Non-pigmented ciliary epithelial cell (primary cell): ENCODE measurements at places on chromosomes 7 and 10.
A peak's percentile ranks its signal among the peaks of the same experiment; 100 is the strongest.

DNA sequence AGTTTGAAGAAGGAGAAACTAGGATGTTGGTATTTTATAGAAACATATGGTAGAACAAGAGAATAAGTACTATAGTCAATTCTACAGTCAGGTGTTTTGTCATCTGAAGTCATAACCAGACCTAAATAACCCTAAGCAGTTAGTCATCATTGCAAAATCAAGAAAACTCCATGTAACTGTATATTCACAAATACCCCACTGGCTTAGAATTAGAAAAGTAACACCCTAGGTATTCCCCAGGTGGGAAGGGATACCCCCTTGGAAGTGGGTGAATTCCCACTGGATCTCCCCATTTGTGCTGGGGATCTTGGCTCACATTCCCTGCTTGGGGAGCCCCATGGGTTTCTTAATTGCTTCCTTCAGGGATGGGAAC, 45.9 kb upstream of the ITGB8 start:
- no peak for DNase-seq

- DNase-seq = no peak
Measured at GRCh38 chr10:113823389-113823788, 30.5 kb downstream of the DCLRE1A start.

- DNase-seq = peak; percentile 32
Measured at GRCh38 chr7:38102507-38102906, 75.5 kb upstream of the STARD3NL start.

- DNase-seq = no peak
Measured at GRCh38 chr10:3904419-3904960, 119.5 kb upstream of the KLF6 start.

GRCh38 chr7:128389618-128390329, 20.0 kb downstream of the IMPDH1 start:
- no peak for DNase-seq

DNA sequence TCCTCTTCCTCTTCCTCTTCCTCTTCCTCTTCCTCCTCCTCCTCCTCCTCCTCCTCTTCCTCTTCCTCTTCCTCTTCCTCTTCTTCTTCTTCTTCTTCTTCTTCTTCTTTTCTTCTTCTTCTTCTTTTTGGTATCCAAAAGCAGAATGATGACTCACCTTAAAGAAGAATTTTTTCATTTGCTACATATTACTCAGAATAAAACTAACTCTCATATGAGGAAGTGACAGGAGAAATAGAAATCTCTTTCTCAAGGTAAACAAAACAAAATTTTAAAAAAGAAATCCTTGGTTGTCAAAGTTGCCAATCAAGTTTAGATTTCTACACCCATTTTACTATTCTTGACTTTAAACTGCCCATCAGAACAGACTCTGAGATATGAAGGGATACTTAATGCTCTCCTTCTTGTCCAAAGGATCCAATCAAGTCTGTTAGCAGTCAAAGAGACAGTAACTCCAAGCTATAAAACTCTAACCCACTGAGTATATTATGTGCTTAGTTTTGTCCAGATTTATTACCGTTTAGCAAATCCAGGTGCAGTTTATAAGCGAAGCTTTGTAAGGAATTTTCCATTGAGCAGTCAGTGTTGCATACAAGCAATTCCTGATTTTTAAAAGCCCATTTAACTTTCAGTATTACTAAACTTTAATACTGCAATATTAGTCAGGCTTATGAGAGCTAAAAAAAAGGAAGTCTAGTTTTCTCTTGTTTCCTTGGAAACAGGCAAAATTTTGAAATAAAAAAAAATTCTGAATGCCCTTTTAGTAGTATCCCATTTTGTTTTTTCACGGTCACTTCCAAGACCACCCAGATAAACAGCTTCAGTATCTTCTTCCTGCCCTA, 43.1 kb upstream of the SNX13 start:
- no peak for DNase-seq

DNA sequence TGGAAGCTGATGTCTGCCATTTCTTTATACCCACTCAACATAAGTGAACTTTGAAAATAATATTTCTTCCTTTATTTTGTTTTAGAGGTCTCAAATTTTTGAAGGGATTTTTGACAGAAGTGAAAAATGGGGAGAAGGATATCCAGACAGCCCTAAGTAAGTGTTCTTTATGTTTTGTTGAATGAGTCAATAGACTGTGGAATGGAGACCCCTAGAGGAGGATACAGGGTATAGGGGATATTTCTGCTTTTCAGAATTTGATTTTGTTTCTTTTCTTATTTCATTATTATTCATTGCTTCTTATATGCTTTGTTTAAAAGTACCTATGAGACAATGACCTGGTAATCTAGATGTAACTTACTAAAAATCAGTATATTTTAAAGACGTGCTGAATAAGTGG, 34.4 kb downstream of the PLEKHA8 start:
- no peak for DNase-seq

DNA sequence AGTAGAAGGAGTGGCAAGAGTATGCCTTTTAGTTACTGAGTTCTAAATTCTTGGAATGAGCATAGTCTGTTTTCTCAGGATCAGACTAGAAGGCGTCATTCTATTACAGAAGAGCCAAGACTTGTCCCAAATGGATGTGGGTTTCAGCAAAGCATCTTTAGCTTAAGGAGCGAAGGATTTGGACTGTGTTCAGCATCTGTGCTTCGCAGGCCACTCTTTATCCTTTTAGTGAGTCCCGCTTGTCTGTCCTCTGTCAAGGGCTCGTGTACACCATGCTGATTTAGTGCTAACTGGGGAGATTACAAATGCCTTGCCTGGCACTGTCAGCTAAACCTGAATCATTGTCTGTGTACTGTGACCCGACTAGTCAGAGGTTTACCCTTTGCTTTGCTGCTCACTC, 465.7 kb downstream of the AUTS2 start:
- DNase-seq = no peak

- no peak for DNase-seq
Measured at GRCh38 chr7:93051660-93052059, 66.1 kb downstream of the SAMD9 start.

DNA sequence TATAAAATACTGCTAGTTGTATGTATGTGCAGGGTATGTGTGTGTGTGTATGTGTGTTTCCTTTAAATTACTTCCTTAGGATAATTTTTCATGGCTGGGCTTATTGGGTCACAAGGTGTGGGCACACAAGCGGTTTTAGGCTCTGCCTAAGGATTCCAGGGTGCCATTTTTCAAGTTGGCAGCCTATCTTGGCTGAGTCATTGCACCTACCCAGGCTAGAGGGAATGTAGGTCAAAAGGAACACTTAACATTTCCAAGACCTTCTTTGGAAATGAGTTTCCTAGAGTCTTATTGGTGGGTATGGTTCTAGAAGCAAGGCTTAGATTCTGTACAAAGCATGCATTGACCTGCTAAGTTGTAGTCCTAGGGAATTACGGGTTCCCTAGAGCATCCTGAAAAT, 642.1 kb downstream of the LRMDA start:
- DNase-seq = no peak

GRCh38 chr10:6776170-6776569, 196.1 kb upstream of the PRKCQ start:
- no peak for DNase-seq

DNA sequence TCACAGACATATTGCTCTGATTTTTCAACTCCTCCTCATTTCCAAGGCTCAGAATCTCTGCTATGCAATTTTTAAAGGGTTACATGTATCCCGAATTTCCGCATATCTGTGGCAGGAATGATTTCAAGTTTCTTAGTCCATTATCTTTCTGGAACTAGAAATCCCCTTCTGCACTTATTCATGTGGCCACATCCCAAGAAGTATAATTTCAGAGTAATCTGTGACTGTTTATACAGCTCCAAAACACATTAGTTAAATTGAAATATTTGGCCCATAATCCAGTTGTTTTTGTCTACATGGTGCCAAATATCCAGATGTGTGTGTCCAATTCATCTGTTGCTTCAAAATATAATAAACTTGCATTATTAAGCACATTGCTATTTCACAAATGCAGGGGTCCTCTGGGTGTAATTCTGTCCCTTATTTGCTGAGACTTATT, 271.2 kb downstream of the ARHGAP12 start:
- DNase-seq = no peak

DNA sequence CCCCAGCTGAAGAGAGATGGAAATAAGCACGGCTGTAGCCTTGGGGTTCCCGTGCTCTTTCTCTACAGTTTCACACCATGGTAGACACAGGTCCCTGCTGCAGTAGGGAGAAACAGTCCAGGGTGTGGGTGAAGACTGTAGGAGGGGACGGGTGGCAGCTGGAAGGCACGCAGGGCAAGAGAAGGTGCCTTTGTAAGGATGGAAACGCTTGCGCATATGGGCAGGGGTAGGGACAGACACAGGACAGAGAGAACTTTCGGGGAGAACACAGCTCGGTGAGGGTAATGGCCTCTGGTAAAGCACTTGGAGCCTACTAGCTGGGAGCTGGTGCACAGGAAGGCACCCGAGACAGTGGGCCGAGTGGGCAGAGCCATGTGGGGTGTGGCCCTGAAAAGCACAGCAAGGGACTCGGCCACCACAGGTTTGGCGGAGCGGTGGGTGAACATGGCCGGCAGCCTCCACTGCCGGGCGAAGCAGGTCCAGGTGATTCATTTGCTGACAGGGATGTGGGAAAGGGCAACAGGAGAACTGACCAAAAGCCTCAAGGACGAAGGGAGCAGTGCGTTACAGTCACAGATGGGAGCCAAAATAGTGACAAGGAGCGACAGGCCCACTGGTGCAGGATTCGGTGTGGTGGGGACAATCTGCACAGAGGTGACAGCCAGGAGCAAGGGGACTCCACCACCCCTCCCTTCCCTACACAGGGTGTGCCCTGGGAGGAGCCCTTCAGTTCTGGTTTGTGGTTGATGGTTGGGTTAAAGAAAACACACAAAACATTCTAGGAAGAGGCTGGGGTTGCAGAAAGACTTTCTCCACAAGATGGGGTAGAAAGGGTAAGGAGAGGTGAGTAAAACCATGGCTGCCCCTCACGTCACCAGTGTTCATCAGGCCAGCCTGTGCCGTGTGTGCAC, 97.1 kb downstream of the VOPP1 start:
- DNase-seq = no peak

- DNase-seq = no peak
Measured at GRCh38 chr10:11301571-11302111, 284.0 kb downstream of the CELF2 start.

DNA sequence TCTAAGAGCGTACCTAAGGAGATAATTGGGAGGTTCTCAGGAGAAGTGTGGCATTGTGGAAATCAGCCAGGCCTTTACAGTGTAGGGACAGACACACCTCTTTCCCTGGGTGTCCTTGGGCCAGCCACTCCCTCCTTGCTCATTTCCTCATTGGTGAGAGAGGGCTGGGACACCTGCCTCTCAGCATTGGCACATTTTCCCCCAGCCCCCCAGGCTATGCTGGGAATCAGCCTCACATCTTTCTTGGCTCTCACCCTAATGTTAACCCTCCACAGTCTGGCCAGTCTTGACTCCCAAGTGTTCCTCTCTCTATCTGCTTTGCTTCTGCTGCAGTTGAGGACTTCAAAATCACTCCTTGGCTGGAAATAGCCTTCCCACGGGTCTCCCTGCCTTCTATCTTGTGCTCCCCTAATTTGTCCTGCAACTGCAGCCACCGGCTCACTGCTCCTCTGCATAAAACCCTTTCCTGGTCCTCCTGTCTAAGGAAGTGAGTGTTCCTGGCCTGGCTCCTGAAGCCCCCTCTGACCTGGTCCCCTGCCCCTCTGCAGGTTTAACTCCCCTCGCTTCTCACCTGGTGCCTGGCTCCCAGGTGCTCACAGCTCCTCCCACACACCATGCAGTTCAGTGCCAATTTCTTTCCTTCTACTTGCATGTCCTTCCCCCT, 15.8 kb downstream of the TBXAS1 start:
- no peak for DNase-seq

DNA sequence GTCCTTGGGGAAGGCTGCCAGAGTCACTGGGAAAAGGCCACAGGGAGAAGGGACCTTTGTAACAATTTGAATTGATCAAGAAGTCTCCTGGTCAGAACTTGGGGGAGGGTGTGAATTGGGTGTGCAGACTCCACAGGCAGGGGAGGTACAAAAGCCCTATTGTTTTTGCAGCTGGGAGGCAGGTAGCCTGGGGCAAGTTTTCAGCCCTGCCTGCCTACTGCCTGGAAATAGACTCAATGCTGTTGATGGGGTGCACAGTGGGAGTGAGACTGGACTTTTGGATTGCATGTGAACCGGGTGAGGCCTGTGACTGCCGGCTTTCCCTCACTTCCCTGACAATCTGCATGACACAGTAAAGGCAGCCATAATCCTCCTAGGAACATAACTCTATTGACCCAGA, 947.0 kb downstream of the REEP3 start:
- no peak for DNase-seq

DNA sequence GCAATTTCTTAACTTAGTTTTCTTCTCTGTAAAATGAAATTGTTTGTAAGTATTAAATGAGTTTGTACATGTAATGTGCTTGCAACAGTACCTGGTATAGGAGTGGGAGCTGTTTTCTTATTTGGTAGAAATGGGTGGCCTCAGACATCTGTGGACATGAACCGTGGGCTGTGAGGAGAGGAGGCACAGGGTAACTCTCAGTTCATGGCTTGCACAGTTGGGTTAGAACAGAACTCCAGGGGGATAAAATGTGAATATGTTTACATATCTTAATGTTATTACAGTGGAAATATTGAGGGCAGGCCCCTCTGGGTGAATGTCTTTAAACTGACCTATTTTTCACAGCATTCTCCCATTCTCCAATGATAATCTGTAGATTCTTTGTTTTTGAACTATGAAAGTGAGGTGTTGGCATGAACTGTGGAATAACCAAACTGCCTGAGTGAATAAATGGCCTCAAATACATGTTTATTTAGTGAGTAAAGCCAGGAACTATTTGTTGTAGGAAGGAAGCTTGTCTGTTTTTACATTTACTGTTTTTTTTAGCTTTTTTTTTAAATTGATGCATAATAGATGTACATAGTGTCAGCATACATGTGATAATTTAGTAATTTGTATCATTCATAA, 2.6 kb downstream of the ABCA13 start:
- no peak for DNase-seq

- DNase-seq = no peak
Measured at GRCh38 chr7:157962458-157963306, 624.9 kb downstream of the PTPRN2 start.

DNA sequence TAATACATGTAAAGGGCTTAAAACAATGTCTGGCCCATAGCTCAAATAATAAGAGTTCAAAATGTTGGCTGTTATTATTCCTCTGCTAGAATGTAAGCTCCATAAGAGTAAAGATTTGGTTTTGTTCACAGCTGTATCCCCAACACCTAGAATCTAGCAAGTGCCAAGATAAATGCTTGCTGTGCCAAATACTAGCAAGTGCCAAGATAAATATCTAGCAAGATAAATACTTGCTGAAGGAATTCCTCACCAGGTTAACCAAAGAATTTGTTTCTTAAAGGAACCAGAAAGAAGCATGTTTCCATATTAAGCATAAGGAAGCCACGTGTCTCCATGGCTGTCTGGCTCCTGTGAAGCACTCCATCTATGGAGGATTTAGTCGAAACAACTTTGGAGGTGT, 235.2 kb upstream of the SP4 start:
- DNase-seq = no peak

GRCh38 chr7:91165006-91165845, 99.0 kb upstream of the FZD1 start:
- peak; percentile 76 for DNase-seq

- peak; percentile 9 for DNase-seq
Measured at GRCh38 chr7:68176974-68177373, 1180.3 kb downstream of the TYW1 start.

- no peak for DNase-seq
Measured at GRCh38 chr10:70477661-70478162, 855 bp upstream of the PALD1 start.
